COR-L47 (cell line): ENCODE measurements at places on chromosomes 5 and 9.

DNA sequence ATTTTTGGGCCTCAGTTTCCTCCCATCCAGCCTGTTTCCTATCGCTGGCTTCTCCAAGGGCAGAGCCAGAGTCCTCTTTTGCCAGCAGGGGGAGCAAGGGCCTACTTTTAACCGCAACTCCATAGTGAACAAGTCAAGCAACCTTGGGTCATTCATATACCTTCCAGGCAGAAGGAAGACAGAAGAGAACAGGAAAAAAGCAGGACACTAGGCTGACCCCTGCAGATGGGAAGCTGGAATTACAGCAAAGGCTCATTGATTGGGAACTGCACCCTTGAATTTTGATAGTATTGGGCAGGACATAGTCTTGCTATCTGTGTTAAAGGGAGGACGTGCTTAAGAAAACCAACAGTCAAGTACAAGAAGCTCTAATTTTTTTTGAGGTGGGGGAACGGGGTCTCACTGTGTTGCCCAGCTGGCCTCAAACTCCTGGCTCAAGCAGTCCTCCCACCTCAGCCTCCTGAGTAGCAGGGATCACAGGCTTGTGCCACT lies 30.1 kb downstream of the QRFP start:
- DNase-seq, result peak; percentile 70

DNA sequence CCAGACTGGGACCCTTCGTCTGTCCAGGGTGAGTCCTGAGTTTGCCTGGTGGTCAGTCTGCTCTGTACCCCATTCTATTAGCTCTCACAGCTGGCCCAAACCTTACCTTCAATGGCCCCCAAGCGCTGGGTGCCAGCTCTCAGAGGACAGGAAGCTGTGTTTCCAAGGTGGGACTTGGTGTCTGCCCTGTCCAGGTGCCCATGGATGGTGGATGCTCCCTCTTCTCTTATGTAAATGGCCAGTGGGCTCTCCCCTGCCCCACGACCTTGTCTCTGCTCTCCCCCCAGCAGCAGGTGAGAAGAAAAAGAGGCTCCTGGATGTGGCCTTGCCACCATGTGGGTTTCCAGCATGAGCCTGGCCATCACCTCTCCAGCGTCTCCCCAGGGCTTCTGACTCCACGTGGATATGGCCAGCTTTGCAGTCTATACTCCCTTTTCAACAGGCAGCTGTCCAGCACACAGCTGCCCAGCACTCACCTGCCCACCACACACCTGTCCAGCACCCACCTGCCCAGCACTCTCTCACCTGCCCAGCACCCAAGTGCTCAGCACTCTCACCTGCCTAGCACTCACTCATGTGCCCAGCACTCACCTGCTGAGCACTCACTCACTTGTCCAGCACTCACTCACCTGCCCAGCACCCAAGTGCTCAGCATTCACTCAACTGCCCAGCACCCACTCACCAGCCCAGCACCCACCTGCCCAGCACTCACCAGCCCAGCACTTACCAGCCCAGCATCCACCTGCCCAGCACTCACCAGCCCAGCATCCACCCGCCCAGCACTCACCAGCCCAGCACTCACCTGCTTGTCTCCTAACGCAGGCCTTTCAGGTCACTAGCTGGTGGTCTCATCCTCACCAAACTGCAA lies 136.2 kb upstream of the IRX2 start:
- no peak for DNase-seq

DNA sequence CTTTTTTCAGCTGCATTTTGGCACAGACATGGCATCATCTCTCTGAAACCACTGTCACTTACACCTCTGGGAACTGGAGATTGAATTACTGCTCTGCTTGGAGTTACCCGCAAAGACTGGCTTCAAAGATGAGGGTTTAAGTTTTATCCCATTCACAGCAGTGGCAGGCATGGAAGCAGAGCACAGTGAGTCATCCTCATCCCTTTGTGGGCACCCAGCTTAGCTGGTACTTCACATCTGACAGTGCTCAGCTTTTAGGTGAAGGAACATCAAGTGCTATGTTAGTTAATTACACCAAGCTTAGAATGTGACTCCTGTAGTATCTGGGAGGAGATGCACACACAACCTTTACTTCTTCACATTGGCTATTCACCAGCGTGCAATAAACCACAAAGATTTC lies 24.8 kb upstream of the ALDH1A1 start:
- no peak for DNase-seq

- no peak for DNase-seq
Measured at GRCh38 chr9:112447283-112447761, 39.3 kb upstream of the KIAA1958 start.

DNA sequence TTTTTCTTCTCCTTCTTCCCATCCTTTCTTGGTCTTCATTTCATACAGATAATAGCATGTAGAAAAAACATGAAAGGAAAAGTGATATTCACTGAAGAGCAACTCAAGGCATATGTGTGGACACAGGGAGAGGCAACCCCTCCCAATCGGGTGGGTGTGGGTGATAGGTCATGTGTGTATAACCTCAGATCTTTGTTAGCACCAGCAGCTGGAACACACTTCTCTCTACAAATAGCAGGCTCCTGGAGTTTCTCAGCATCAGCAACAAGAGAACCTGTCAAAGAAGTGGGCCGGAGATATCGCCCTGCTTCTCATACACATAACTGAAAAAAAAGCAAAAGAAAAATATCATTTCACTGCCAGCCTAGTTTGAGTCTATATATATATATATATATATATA lies 426.4 kb downstream of the DTWD2 start:
- DNase-seq, result peak; percentile 29

DNA sequence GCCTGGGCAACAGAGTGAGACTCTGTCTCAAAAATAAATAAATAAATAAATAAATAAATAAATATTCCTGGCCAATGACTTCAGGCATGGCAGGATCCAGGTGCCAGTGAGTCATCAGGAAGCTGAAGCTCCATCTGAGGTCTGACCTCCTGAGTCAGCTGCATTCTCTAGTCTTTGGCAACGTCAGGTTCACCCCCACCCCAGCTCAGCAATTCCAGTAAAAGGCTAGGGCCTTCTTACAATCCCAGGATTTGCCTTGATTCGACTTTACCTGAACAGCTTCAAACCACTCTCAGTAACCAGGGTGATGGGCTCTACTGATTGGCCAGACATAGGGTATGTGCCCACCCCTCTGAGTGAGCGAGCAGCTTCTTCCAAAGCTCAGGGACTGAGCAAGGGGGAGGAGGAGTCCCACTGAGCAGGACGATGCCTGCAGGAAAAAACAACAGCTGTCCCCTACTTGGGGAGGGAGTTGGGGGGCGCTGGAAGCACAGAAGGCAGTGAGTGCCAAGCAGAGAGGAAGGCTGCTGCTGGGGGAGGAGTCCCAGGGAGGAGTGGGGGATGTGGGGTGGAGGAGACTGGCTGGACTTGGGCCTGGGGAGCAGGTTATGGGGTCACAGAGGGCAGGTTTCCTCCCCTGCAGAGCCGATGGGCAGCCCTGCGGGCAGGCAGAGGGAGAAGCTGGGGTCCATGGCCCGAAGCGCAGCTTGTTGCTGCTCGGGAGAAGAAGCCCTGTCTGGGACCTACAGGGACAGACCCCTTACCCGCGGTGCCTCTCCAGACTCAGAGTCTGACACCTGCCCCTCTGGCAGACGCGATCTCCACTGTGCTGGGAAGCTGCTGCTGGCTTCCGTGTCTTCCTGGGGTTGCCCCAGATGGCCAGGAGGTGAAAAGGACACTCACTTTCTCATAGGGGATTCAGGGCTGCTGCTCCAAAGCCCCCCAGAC lies 25.9 kb upstream of the UNC5A start:
- no peak for DNase-seq

DNA sequence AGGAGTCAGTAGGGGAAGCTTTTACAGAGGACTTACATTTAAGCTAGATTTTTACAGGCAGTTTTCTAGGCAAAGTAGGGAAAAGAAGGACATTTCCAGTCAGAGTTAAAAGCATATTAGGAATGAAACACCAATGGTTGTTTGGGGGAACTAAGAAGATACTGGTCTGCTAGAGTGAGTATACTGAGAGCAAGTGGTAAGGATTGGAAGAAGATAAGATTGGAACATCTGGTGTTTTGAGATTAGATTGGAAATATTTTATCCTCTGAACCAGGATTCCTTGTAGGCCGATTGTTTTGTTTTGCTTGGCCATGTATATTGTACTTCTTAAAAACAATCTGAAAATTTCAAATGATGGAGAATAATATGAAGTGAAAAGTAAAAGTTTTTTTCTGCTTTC lies 7.7 kb downstream of the FBXO38 start:
- no peak for DNase-seq

- no peak for DNase-seq
Measured at GRCh38 chr5:19370655-19371386, 617.2 kb downstream of the CDH18 start.

DNA sequence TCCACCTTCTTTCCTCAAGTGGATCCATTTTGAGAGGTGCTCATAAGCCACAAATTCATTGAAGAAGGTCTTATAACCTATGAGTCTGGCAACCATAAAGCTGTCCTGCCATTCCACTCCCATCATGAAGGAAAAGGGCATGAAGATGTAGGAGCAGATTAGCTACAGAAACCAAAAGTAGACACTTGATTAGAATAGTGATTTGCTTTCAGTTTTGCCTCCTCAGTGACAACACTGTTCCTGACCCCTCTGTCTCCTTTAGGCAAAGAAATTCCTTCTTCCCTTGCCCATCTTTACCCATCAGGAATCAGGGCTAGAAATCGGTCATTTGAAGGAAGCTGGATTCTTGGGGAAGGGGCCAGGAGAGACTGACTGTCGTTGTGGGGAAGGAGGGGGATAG lies 55.2 kb downstream of the SLC28A3 start:
- no peak for DNase-seq

- no peak for DNase-seq
Measured at GRCh38 chr9:123481209-123481865, 125.3 kb downstream of the CRB2 start.

DNA sequence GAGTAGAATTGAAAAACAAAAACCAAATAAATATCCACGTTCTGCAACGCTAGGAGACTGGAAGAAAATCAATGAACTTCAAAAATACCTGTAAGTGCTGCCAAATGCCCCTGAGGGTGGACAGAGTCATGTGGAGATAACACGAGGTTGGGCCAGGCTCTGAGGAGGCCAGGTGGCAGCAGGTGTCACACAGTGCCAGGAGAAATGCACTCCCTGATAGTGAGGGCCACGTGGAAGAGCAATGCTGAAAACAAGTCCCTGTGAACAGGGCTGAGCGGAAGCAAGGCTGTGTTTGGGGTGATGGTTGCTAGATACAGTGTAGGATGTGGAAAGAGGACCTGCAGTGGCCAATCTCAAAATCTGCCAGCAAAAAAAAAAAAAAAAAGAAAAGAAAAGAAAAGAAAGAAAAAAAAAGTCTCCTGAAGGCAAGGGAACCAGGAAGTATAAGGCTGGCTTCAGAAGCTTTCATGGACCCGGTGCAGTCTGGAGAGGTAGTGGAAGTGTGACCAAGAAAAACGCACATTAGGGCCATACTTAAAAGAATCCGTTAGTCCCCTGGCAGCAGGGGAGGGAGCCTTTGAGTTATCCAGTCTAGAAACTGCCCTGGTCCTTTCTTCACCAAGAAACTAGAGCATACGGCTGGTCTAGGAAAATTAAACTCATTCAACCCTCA lies 16.8 kb downstream of the C1QTNF3 start:
- DNase-seq, result no peak

DNA sequence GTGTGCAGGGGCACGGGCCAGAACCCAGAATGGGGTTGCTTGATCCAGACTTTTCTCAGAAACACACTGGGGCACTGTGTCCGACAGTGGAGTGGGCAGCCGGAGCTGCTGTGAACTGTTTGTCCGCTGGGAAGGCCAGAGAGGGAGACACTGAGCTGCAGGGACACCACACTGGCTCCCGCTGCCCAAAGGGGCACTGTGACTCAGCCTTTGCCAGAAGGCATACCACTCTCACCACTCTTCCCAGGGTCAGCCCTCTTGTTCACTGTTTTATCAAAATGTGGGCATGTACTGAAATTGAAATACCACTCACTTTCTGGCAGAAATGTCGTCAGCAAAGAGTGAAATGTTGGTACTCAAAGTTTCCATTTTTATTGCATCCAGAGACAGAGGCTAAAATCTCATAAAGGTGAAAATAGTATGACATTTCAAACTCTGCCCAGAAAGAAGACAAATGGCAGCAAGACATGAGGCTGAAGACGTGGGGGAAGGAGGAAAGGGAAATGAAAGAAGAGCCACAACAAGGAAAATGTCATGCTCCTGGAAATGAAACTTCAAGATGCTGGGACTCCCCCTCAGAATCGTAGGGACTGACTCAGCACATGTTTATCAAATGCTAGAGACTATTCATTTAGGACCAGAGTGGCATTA lies 4.5 kb upstream of the IL7R start:
- DNase-seq, result no peak

GRCh38 chr5:179113945-179114641 lies 53.9 kb downstream of the ZNF354C start:
- no peak for DNase-seq

DNA sequence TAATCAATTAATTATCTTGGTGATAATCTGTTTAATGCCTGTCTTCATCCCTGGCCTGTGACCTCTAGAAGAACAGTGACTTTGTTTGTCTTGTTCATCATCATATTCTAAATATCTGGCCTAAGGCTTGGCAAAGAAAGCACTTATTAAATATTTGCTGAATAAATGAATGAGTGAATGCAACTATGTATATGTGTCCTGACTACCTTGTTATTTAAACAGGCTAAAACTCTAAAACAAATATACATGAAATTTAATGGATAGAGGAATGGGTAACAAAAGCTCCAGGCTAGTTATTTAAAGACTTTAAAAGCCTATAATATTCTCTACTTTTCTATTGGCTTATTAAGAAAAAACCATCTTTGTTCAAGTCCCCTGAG lies 91.7 kb upstream of the CER1 start:
- no peak for DNase-seq

DNA sequence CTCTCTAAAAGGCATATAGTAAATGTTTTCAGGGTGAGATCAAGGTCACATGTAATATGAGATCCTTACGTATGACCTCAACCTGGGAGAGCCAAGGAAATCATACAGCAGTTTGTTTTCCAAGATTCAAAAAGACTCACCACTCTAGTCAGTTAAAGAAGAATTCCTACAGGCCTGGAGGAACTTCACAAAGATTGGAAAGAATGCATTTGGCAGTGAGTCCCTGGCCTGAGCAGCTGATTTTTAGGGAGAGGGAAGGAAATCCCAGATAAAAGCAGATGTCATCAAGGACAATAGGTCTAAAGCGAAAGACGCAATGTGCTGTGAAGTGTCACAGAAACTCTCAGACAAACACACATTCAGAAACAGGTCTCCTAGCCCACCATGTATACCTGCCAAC lies 424.0 kb upstream of the ZNF462 start:
- no peak for DNase-seq

DNA sequence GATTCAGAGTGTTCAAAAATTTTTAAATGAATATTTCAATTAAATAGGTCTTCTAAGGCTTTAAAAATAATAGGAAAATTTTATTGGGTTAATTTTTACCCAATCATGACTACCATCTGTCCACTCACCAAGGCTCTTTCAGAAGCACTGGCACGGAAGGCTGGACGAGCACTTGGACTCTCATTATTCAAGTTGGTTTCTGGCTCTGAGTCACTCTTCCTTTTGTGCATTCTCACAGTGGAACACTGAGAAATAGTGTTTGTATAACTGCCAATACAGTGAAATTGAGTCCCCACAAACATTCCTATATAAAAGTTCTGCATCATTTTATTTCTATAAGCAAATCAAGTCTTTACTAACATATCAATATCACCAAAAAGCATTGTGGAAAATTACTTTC lies 1149.0 kb downstream of the EFNA5 start:
- no peak for DNase-seq
